ENCODE measurements at places on chromosomes 6 and 20.
A peak's percentile ranks its signal among the peaks of the same experiment; 100 is the strongest.

DNA sequence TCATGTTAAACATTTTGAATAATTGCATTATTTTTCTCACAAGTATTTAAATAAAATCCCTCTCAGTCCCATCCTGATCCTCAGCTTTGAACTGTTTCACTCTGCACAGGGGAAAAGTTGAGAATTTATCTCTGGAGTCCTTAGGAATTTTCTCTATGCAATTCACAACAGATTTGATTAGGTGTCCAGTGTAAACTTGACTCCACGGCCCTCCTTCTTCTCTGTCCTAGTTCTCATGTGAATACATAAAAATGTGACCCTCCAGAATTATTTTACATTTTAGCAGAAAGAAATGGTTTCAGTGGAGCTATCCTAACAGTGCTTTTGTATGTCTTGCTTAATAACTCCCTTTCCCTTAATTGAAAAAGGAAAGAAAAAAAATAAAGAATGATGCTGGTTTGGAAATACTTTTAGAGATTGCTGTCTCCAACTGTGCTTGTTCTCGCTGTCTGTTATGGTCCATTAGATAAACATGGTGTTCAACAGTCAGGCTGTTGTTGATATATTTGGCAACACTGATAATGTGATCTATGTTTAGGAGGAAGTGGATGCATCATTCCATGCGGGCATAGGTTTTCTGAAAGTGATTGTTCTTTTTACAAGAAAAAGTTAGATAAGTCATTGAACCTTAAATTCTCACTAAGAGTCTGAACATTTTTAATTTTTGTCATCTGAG lies 599.4 kb upstream of the CITED2 start:
- no peak for DNase-seq

- DNase-seq: no peak
These were observed 33.0 kb downstream of the AKIRIN2 start for GRCh38 chr6:87669051-87669450.

DNA sequence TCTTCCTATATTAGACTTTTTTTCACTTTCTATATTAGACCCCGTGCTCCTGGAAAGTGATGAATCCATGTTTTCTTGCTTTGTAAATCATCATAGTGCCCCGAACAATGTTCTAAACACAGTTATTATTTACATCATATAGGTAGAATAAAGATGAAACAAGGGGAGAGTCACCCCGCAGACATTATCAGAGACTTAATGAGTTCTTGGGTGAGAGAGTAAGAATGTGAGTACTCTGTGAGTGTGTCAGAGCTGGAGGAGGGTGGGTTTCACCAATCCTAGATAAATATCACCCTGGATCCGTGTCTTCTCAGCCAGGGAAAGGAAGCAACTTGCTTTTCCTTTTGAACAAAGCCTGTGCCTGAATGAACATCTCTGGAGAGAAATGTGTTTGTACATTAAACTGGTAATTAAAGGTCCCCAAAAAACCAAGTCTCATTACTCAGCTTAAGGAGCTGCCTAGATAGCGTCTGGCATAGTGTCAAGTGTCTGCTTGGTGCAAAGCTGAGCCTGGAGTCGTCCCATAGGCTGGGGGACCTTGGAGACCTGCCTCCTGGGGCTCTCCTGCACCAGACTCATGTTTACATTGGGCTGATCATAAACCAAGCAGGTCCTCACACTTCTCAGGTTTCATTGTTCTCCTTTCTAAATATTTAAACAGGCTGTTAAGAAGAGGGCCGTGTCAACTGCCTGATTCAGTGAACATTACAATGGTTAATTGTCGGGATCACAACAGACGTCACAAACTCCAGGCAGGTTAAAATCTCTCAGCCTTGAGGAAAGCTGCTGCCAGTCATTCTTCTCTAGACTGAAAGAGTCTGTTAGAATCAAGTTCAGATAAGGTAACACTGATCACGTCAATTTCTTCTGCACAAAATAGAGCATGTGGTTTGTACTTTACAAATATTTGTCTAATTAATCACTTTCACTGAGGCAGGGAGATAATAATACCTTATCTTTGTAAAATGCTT lies 179.7 kb upstream of the MYLIP start:
- peak; percentile 89 for DNase-seq

DNA sequence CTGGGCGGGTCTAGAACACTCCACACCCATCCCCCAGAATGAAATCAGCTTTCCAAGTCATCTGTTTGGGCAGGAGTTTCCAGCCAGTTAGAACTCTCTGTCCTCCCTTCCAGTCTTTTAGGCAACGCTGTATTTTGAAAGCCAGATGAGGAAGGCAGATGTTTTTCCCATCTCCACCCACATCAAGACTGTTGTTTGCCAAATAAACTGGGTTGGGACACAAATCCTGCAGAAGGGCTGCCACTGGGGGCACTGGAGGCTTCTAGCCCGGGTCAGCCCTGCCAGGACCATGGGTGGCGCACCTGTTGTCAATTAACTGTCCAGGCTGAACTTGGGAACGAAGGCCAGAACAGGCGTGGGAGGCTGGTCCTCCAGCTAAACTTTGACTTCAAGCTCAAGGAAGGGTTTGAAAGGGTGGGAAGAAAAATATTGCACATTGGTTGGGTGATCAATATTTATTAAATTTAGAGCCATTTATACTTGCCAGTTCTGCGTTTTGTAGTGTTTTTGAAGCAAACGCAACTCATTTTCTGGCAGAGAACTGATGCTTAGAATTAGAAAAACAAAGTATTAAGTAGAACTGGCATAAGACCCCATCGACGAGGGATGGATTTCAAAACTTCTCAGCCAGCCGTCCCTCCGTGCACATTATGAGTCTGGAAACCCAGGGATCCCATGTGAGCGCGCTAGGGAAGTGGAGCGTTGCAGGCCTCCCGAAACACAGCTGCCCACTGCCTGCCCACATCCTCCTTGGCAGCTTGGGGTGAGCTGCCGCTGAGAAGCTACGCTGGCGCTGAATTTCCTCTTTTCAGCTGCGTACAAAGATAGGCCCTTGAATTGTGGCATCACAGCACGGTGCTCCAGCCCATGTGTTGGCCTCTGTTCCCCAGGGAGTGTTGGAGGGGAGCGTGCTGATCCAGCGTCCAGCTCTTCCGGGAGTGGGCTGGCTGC lies 297.4 kb downstream of the QKI start:
- DNase-seq: no peak

GRCh38 chr6:48869595-48869994 lies 593.5 kb downstream of the MMUT start:
- DNase-seq: no peak

- DNase-seq: no peak
These were observed 531.1 kb downstream of the LMBRD1 start for GRCh38 chr6:69265706-69266105.

DNA sequence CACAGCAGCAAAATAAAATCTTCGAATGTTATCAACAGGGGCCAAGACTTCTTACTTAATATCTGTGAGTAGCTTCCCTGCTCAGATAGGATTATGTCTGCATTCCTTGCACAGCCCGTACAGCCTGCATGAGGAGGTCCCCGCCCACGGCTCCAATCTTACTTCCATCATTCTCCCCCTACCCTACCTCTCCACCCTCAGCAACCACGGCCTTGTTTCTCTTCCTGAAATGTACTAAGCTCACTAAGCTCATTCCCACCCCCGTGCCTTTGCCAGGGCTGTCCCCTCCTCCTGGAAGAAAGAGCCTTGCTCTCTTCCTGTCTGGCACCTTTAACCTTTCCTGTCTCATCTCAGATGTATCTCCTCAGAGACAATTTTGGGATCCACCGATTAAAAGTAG lies 120.4 kb downstream of the BCAS1 start:
- DNase-seq: no peak

DNA sequence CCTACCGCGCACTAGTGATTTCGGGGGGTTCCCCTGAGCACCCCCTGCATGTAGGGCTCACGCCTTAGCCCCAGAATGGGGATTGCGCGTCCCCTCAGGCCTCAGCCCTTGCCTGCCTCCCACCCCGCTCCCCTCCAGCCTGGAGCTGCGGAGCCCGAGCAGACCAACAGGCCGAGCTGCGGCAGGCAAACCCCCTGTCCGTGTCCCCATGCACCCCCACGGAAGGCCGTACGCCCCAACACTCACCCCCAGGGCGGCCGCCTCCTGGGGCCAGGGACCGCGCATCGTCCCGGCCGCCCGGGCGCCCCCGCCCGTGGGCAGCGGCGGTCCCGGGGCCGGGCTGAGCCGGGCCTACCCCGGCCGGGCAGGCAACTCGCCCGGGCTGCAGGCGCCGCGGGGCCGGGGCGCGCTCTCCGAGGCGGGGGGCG lies 1.2 kb upstream of the KCNB1 start:
- DNase-seq: no peak

- DNase-seq: no peak
These were observed 39.8 kb downstream of the MAP3K7 start for GRCh38 chr6:90547079-90547478.

GRCh38 chr20:58402827-58403226 lies 13.8 kb downstream of the VAPB start:
- no peak for DNase-seq

- DNase-seq: no peak
These were observed 87.3 kb downstream of the KCNB1 start for GRCh38 chr20:49395183-49395582.

- no peak for DNase-seq
These were observed 96.1 kb downstream of the NUS1 start for GRCh38 chr6:117771403-117771802.

DNA sequence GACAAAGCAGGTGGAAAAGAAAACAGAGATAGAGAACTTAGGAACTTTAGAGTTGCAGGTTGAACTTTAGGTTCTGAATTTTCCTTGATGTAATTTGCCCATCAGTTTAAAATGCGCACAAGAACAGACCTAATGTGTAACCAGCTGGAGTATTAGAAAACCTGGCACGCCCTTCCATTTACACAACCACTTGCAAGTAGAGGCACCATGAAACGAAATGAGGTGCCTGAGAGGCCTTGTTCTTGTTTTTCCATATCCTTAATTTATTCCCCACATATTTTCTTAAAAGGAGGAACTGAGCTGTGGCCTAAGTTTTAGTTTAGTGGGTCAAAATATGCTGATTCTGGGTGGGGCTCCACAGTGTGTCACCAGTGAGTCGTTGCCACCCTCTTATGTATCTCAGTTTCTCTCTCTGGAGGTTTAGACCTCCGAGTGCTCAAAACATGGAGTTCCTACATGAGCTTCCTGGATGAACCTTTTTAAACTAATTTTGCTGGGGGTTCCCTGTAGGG lies 17.2 kb upstream of the IL22RA2 start:
- no peak for DNase-seq

GRCh38 chr6:149755300-149756260 lies 6.0 kb downstream of the PCMT1 start:
- DNase-seq: no peak

DNA sequence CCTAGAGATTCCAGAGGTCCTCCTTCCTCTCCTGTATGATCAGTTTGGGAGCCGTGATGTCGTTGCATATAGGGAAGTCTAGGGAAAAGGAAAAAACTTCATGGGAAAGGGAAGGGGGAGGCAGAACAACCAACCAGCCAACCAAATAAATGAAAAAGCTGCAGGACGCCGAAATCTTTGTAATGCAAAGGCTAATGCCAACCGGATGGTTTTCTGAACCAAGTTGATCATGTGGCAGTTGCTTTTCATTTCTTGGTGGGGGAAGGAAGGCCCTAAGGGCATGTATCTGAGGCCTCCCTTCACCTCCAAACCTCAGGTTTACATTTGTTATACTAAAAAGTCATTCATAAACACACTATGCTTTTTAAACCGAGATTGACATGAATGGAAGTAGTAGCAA lies 167.2 kb downstream of the ARID1B start:
- DNase-seq: no peak

DNA sequence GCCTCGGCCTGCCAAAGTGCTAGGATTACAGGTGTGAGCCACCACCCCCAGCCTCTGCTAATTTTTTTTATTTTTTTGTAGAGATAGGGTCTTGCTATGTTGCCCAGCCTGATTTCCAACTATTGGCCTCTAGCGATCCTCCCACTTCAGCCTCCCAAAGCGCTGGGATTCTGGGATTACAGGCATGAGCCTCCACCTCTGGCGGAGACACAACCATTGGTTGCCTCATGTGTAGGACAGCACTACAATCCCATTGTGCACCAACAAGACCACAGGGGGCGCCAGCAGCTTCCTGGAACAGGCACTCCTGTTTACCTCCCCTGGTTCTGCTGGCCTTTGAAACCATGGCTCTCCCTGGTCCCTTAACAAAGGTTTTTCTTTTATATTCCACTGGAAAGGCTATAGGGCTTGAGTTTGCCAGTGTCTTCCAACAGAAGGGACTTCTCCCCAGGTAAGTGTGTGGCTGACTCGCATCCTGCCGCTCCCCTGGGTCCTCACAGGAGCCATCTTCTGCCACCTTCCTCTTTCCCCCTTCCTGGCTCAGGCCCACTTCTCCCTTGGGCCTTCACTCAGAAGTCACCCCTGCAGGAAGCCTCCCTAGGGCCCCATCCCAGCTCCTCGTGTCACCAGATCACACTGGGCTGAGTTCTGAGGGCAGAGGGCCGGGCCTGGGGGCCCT lies 39.2 kb upstream of the TLDC2 start:
- peak; percentile 28 for DNase-seq

DNA sequence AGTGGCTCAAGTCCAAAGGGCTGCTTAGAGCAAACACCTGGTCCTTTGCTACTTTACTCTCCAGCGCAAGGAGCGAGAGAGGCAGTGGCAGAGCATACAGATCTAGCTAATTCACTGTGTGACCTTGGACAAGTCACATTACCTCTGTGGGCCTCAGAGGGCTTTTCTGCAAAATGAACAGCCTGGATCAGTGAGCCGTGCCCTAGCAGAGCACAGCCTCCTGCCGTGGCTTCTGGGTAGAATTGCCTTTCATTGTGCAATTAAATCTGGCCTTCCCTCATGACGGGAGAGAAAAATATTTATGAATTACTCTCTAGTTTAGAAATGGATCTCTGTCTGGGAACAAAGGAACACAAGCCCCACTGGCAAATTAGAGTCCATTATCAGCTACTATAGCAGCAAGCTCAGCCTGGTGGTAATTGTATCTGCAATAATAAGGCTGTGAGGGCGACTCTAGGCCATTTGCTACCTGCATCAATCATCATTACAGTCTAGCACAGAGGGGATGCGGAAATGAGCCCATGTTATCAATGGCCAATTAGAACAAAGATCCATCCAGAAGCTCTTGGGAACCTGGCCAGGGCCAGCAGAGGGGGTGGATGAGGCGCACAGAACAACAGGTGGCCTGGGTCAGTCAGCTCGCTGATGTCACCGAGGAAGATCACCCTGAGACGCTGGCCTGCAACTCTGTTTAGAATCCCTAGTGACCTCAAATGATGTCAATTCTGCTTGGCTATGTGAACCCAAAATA lies 114.2 kb upstream of the LY86 start:
- peak; percentile 19 for DNase-seq

DNA sequence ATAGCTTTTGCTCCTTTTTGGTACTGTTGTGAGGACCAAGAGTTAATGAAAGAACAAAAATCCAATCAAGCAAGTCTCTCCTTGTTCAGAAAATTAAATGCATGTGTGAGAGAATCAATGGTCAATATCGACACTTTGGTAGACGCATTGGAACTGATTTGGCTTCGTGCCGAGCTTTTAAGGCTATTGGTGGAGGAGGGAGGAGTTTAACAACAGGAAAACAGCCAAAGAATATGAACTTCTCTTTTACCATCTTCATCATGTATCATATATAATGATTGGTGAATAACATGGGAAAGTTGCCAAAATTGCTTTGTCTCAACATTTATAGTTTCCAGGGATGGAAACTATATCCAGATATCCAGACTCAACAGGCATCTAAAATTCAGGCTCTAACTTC lies 266.5 kb upstream of the CITED2 start:
- DNase-seq: no peak

- no peak for DNase-seq
These were observed 306.7 kb downstream of the PLCB1 start for GRCh38 chr20:8438748-8439147.
